ENCODE measurements at places on chromosomes 12 and 14.

- DNase-seq: no peak
Observed at GRCh38 chr12:66768293-66768692, 89.4 kb upstream of the GRIP1 start.

GRCh38 chr14:71463807-71464206 is 468.4 kb upstream of the RGS6 start:
- no peak for DNase-seq

DNA sequence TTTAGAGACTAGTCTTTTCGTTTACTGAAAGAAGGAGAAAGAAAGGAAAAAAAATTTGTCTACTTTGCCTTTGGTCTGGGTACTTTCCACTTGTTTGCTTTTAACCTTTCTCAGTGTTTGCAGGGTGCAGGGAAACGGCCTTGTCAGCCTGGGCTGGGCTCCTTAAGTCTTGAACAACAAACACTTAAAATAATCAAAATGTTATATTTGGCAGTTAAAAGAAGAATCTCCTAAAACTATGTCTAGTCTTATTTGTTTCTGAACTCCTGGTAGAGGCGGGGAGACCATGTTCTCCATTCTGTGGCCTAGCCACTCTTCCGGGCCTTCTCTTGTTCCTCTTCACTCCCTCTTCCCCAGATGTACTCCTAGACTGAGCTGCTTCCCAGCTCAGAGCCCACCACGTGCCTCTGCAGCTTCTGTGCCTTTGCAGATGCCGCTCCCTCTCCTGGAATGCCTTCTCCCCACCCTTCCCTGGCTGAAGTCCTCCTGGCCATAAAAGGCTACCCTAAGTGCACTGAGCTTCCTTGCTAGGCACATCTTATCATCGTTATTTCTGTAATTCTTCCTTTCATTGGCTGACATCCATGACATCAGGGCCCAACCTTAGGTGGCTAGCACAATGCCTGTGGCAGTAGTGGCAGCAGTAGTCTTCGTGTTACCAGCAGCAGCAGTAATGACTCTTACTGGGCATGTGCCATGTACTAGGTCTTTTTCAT is 432.9 kb downstream of the ZFP36L1 start:
- no peak for DNase-seq

DNA sequence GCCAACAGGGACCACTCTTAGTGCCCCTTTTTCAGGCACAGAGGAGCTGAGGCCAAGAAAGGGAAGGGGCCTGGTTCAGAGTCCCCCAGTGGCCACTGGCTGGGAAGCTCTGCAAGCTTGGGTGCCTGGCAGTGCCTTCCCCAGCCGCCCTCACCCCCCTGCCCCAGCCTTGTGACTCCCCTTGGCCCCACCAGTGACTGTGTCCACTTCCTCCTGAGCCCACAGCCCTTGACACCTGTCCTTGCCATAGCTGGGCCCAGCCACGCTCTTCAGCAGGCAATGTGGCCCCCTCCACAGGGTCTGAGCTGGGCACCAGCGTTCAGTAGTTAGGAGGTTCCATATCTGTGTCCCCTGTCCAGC is 19.0 kb upstream of the C14orf180 start:
- no peak for DNase-seq

- no peak for DNase-seq
Observed at GRCh38 chr12:16323010-16323409, 24.4 kb upstream of the MGST1 start.
